Stimulated activated CD8-positive, alpha-beta memory T cell treated with anti-CD3 and anti-CD28 coated beads, Interleukin-7, amount 100 ng/mL, for 48 hours (primary cell): ENCODE measurements at places on chromosomes 3 and 15.

DNA sequence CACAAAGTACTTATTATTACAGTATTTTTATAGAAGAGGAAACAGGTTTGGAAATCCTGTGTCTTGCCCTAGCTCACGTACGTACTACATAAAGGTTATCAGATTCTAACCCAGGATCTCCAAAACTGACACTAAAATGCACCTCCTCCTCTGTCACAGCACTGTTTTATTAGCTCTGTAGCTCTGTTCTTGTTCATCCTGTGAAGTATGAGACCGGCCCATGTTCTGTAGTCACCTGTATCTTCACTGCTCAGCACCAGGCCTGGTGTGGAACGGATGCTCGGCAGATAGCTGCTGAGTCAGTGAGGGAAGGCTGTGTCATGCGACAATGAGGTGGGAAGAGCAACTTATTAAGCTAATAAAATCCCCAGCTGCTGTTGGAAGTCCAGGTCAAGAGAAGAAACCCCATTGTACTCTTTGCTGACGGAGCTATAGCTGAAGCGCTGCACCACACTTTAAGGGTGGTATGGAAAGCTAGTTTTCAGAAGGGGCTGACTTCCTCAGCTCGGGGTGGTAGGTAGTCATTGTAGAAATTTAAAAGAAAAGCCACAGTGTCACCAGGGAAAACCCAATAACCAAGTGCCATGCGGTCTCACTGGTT, 22.8 kb downstream of the BCL2A1 start:
- DNase-seq, result no peak

DNA sequence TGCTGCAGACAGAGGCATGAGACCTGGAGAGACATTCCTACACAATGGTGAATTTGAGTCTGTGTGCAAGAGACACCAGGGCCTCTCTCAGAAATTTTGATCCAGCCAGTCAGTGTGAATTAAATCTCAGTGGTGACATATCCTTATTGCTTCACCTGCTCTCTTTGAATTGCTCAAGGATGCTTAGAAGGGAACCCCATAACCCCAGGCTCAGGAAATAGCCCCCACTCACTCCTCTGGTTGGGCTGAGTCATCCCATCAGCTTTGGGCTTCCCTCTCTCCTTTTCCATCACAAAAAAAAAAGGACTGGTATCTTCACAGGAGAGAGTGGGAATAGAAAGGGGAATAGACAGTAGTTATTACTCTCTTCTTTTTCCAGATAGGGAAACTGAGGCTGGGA, 33.0 kb upstream of the LARS2 start:
- DNase-seq, result no peak

GRCh38 chr3:108914774-108915641, 38.7 kb downstream of the GUCA1C start:
- peak; percentile 2 for DNase-seq

GRCh38 chr3:119500265-119500664, 1.9 kb downstream of the TIMMDC1 start:
- no peak for DNase-seq

DNA sequence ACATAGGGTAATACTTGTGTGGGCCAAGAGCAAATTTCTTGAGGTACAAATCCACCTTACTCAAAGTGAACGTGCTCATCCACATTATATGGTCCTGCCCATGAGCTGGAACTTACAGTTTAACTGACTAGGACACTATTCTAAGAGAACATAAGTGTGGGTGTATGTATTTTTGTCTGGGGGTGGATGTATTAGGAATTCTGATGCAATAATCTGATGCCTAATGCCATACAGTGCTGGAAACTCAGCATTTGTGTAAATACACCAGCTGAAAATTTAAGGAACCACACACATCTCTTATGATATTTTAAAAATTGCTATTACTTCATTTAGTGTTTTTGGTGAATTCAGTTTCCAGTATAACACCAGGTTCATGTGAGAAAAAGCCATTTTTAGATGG, 1350.7 kb downstream of the ZPLD1 start:
- no peak for DNase-seq

- DNase-seq, result no peak
These were observed 90.1 kb upstream of the RGMA start for GRCh38 chr15:93179072-93179471.

GRCh38 chr3:163953526-163953925, 1124.8 kb downstream of the SI start:
- no peak for DNase-seq

- DNase-seq, result no peak
These were observed 15.0 kb downstream of the PTH1R start for GRCh38 chr3:46892285-46893145.

DNA sequence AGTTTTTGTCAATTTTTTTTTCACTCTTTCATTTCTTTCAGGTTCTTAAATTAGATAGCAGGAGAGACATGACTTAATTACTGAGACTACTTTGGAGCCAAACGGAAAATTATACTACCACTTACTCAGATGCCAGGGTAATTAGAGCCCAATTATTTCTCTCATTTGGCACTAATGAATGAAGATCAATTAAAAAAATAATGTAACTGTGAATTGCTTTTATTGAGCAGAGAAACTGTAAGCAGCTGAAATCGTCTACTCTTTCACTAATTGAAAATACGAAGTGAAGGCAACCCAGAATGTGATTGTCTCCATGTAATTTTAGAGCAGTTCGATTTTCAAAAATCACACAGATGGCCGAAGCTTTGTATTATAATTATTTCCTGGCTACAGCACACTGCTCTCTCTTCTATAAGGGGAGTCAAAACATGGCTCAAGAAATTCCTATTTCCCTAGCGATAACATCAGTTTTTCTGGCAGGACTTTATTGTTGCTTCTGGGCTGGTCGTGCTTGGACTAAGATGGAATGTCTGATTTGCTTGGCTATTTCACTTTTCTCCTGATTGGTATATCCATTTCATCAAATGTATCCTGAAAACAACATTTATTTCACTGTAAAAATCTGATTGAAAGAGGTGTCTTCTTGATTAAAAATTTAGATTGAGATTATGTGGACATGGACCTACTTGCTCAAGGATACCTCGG, 55.8 kb upstream of the PDZRN3 start:
- DNase-seq, result no peak

- DNase-seq, result no peak
These were observed 101.9 kb upstream of the KCNH8 start for GRCh38 chr3:19046440-19046839.

- DNase-seq, result no peak
These were observed 33.6 kb downstream of the HEG1 start for GRCh38 chr3:125022206-125022605.
